GM04504 (cell line): ENCODE measurements at places on chromosomes 1 and 21.

DNA sequence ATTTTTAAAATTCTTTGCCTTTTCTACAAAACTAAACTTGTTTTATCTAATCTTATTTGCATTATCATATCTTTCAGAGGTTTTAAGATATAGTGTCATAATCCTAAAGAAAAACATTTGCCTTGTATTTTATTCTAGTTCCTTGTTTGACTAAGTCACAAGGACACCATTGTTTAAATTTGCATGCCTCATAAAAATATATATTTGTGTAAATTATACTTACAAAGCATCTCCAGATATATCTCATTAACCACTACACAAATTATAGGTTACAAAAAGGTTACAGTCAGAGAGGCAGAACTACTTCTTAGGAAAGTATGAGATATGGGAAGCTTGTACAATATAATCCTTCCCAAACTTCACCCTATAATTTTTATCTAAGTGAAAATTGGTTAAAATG lies 4.2 kb upstream of the RGS13 start:
- no peak for DNase-seq

- DNase-seq, result no peak
These were observed at the start of gene FHL3 for GRCh38 chr1:38005195-38006007. Gene FHL3 (minus strand): TSS chr1:38005514. CDS start chr1:37999412, 6,102 bp downstream.

GRCh38 chr1:245986404-245987218 lies 520.5 kb downstream of the SMYD3 start:
- DNase-seq, result peak; percentile 59

GRCh38 chr1:169610108-169610507 lies 19.8 kb downstream of the SELP start:
- no peak for DNase-seq

DNA sequence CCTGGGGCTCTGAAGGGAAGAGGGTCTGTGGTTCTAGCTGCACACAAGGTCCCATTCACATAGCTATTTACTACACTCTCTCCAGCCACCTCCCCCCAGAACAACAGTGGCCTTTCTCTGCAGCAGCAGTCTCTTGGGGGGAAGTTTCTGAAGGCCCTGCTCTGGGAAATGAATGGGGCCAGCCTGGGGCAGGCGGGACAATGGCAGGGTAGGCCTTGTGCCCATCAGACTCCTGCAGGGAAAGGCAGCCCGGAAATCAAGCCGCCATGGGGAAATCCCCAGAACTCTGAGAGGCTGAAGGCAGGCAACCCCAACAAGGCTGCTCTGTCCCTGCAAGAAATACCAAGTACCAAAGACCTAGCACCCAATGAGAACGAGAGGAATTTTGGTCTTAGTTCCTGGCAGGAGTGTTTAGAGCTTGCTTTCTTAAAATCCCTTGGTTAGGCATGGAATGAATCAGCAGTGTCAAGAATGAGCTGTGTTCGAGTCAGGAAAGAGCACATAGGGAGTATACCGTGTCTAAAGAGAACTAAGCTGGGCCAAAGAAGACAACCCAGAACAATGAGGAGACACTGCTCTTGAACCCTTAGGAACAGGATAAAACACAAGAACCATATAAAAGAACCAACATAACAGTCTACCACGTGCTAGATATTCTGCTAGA lies 11.3 kb downstream of the ARHGEF11 start:
- no peak for DNase-seq

GRCh38 chr1:239563681-239564080 lies 177.3 kb downstream of the CHRM3 start:
- DNase-seq, result no peak

DNA sequence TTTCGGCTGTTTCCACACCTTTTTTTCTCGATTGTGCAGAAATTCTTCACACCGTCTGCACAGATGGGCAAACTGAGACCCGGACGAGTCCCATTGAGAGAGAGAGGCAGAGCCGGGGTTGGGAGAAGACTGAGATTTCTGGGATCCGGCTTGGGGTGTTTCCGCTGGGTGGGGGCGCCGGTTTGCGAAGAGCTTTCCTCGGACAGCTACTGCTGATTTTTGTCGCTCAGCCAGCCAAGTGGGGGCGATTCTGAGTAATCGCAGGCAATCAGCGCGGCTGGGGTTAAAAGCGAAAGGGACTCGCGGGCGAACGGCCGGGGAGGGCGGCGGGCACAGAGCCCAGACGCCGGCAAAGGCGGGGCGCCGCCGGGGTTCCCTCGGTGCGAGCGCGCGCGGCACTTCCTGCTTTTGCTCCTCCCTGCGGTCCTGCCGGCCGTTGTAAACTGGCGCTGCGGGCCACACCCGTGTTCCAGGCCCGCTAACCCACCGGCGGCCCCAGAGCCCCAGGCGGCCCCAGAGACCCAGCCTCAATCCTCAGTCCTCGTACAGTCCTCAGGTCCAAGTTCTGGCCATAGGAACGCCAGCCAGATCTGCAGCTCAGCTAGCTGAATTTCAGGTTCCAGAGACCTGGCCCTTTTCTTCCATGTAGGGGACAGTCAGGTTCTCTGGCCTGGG lies 32.4 kb upstream of the JUN start:
- peak; percentile 79 for DNase-seq

GRCh38 chr21:29360799-29361765 lies 62.4 kb downstream of the BACH1 start:
- no peak for DNase-seq

DNA sequence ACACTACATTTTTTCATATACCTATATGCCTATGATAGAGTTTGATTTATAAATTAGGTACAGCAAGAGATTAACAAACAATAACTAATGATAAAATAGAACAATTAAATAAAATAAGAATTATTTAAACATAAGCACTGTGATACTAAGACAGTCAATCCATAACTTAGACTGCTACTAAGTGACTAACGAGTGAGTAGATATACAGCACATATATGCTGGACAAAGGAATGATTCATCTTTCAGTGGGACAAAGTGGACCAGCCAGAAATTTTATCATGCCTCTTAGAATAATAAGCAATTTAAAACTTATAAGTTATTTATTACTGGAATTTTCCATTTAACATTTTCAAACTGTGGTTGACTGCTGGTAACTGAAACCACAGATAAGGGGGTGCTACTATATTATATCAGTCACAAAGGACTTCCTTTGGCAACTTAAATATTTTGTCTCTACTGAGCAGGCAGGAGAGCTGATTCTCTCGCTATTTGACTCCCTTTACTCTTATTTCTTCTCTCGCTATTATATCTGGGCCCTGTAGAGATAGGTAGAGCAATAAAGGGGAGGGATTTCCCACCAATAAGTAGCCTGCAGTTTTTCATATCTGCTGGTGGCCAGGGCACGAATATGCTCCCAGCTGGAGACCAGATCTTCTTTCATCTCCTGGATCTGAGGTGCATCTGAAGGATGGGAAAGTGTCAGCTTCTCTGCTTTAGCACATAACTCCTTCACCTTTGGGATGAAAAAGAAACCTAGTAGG lies 10.8 kb downstream of the SPTA1 start:
- no peak for DNase-seq

DNA sequence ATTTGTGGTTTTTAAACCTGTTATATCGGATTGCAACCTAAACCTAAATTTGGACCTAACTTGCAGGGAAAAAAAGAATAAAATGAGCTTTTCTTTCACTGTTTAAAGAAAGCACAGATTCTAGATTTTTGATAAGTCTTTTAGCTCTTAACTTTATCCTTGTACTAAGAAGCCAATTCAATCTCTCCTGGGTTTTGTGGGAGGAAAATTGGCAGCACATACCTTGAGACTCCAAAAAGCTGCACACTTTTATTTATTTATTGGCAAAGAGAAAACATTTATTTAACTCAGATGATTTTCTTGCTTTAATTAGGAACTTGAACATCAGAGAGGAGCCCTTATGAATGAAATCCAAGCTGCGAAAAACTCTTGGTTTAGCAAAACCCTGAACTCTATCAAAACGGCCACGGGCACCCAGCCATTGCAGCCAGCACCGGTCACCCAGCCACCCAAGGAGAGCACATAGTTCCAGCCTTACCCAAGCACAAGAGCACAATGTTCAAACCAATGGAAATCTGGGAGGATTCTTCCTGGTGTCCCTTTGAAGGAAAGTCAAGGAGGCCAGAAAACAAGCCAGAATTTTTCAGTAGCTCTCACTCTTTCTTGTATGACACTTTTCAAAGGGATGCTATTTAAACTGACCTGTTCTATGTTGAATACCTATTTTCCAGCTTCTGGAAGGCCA lies 10.1 kb upstream of the CACYBP start:
- DNase-seq, result no peak

DNA sequence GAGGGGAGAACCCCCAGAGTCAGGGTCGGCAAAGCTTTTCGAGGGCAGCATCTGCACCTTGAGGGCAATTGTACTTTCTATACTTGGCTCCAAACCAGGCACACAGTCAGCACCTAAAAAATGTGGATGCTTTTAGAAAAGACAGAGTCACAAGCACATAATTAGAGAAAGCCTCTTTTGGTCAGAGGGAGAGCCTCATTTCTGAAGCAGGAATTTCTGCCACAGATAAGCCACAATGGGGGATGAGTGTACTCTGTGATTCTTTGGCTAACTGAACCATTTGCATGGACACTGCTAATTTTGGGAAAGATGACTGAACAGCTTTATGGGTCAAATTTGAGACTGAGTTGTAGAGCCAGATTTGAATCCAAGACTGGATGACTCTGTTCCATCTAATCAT lies 635.7 kb downstream of the KIF26B start:
- DNase-seq, result no peak

DNA sequence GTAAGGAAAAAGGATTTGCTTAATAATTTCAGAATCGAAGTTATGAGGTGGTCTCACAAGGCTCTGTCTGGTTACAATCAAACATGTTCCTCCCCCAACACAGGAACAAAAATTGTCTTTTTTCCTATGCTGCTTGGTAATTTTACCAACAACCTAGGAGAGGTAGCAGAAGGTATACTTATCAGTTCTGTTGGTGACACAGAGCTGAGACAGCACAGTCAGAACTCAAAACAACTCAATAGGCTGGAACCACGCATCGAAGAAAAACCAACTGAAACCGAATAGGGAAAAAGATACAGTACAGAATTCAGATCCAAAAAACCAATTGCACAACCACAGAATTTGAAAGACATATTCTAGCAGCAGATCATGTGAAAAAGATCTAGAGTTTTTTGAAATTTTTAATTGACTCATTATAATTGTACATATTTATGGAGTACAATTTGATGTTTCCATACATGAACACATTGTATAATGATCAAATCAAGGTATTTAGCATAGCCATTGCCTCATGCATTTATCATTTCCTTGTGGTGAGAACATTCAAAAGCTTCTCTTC lies 3.8 kb downstream of the G0S2 start:
- no peak for DNase-seq

DNA sequence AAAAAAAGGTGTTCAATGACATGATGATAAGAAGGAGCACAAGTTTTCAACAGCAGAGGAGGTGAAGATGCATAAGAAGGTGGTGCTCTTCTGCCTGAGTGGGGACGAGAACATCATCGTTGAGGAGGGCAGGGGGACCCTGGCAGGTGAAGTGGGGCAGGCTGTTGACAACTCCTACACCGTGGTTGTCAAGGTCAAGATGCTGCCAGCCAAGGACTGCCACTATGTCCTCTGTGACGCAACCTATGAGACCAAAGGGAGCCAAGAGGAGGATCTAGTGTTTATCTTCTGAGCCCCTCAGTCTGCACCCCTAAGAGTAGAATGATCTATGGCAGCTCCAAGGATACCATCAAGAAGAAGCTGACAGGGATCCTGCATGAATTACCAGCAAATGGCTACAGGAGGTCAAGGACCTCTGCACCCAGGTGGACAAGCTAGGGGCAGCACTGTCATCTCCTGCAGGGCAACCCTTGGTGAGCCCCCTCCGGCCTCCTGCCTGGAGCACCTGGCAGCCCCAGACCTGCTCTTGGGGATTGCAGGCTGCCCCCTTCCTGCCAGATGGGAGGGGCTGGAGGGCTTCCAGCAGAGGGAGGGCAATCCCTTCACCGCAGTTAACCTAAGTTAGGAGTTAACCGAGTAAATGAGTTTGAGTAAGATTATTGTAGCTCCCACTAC lies 80.5 kb downstream of the ZNF281 start:
- DNase-seq, result no peak

DNA sequence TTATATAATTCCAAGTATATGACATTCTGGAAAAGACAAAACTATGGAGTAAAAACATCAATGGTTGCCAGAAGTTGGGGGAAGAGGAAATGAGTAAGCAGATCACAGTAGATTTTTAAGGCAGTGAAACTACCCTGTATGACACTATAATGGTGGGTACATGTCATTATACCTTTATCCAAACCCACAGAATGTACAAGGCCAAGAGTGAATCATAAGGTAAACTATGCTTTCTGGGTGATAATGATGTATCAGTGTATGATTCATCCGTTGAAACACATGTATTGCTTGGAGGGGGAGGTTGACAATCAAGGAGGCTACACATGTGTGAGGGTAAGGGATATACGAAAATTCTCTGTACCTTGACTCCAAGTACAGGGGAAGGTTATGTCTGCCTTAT lies 862.7 kb downstream of the PLA2G4A start:
- DNase-seq, result peak; percentile 39

DNA sequence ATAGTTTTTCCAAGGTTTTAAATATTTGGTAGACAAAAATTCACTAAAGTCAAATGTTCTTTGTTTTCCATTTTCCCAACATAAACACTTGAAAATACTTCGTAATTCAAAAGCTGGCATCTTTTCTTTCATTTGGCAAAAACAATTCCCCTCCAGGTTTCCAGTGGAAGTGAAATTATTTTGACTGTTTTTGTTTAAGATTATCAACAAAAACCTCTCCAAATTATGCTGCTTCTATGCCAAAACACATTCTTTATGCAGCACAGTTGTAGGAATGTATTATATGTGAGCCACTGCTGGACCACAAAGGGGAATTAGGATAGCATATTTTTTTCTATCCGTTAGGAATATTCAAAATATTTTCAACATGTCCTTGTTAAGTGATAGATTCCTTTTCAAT lies 44.1 kb downstream of the SLC5A9 start:
- DNase-seq, result no peak

DNA sequence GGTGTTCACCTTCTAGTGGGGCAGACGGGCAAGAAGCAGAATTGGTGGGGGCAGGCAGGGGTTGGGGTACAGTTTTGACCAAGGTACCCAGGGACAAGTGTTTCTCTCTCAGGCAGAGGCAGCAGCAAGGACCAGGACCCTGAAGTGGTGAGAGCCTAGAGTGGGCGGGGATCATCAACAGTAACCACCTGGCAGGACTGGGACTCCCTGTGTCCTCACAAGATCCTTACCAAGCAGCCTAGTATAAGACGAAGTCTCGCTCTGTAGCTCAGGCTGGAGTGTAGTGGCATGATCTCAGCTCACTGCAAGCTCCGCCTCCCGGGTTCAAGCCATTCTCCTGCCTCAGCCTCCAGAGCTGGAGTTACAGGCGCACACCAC lies 3.2 kb upstream of the NADK start:
- no peak for DNase-seq

- no peak for DNase-seq
These were observed 487.9 kb downstream of the NPHP4 start for GRCh38 chr1:5504364-5504740.

- DNase-seq, result no peak
These were observed 16.0 kb downstream of the TRIM11 start for GRCh38 chr1:228390649-228391048.

GRCh38 chr1:165075725-165076370 lies 280.7 kb downstream of the LMX1A start:
- no peak for DNase-seq
